H9 (cell line): ENCODE measurements at places on chromosomes 4 and X.
A peak's percentile ranks its signal among the peaks of the same experiment; 100 is the strongest.

- peak; percentile 46 for DNase-seq
These were observed 48.8 kb downstream of the CLDN34 start for GRCh38 chrX:10015723-10016518.

DNA sequence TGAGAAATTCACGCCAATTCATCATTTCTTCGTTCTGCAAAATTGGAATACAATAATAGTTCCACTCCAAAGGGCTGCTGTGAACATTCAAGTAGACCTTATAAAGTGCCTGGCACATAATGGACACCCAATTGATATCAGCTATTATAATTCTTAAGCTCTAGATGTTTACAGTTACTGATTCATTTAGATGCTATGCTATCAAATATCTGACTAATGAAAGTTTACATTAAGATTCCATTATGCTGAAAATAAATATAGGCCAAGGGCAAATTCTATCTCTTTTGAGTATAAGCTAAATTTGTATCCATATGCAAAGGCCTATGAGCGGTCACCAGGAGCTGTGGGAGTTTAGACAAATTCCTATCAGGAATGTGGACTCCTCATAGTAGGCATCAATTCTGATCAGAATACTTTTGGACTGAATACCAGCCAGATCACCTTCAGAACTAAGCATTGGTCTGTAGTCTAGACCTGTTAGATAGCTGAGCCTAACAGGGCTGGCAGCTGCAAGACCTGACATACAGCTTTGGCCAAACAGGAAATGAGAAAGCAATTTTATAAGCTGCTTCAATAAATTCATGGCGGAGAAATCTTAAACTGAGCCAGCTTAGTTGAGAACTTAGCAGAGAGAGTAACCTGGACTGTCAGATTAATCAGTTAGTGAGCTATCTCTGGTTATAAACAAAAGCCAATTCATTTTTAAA lies 384.3 kb upstream of the ACTRT1 start:
- no peak for DNase-seq

DNA sequence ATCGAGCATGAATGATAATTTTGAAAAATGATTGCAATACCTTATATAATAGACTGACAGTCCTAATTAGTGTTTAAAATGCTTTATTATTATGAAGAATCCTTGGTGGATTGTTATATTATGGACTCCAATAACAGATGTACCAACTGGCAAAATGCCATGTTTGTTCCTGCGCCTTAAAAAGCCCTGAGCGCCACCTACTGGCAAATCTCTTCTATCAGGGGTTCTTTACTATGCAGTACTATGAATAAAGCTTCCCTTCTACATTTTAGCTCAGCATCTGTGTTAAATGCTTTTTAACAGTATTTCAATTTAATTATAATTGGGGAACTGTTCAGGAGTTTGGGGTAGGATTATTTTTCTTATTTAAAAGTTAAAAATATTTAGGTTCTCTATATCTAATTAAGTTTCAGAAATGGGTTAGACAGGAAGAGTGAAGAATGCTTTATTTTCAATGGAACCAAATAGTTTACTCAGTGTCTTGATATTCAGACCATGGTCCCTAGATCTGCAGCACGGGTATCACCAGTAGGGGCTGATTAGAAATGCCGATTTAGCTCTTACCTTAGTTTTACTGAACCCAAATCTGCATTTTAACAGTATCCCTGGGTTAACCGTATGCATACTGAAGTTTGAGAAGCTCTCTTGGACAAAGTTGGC lies 20.0 kb downstream of the CFAP97 start:
- DNase-seq, result peak; percentile 47

DNA sequence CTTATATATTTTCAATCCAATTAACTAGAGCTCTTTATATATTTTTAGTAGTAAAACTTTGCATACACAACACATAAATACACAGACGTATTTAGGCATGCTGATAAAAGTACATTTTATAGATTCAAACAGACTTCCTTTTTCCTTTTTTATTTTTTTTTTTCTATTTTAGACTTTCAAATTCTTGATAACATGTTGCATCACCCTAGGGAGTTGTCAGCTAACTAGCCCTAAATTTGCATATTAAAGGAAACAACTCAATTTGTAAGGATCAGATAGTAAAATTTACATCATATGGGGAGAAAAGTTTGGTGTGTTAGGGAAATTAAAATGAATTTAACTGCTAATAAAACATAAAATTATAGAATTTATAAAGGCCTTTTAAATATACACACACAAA lies 47.4 kb upstream of the APOOL start:
- DNase-seq, result no peak

- DNase-seq, result no peak
These were observed 1511.0 kb upstream of the ADGRL3 start for GRCh38 chr4:59689149-59689548.

DNA sequence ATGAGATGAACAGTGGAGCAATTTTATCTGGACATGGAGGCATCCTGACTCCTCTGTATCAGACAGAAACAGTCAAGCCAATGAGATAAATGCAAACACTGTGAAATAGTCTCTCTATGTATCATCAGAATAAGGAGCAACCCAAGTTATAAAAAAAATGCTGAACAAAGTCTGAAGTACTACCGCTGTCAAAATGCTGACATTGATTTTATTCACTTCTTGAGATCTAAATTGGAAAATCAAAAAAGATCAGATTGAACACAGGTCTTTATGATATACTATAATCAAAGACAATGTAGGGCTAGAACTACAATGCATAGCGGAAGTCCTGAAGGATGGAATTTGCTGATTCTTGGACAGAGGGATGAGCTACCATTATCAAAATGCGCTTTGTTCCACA lies 76.1 kb downstream of the FTHL17 start:
- DNase-seq, result no peak

DNA sequence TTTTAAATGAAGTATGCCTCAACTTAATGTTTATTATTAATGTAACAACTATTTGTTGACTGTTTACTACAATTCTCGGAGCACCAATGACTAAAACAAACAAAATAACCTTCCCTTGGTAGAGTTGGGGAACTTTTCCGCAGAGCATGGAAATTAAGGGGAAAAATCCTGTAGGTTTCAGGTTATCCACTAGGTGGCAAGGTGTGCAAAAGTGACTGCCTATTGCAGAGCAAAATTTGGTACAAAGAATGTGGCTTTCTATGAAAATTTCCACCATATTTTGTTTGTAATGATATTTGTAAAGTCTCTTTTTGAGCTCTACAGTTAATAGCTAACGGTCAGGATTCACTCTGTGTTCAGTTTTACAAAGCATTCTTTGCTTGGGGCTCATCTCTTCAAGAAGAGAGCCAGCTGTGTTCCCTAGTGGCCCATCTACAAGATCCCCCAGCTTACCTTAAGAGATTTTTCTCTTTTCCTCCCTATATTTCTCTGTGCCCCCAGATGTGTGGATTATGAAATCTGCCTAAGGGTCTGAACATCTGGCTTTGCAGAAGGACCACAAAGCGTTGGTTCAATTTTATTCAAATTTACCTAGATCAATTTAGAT lies 61.1 kb downstream of the FBXO8 start:
- DNase-seq, result no peak

DNA sequence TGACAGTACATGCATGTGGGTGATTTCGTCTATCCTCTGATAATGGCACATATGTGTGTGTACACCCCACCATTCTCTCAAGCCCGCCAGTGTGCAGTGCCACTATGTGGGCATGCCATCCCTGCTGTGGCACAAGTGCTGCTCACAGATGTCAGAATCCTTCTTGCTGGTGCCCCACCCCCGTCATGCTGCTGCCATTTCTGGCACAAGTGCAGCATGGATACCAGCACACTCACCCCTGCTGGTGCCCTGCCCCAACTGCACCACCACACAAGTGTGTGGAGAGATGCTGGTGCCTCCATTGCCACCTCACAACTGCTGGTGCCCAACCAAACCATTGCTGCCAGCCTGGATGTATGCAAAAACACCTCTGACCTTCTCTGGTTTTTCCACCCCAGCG lies 1133.8 kb downstream of the TECRL start:
- peak; percentile 23 for DNase-seq

GRCh38 chr4:77742054-77742453 lies 77.1 kb downstream of the CNOT6L start:
- no peak for DNase-seq
